Activated CD4-positive, alpha-beta T cell treated with anti-CD3 and anti-CD28 coated beads, Interleukin-2, amount 50 U/mL, for 48 hours (primary cell): ENCODE measurements at places on chromosomes 1 and 21.
A peak's percentile ranks its signal among the peaks of the same experiment; 100 is the strongest.

DNA sequence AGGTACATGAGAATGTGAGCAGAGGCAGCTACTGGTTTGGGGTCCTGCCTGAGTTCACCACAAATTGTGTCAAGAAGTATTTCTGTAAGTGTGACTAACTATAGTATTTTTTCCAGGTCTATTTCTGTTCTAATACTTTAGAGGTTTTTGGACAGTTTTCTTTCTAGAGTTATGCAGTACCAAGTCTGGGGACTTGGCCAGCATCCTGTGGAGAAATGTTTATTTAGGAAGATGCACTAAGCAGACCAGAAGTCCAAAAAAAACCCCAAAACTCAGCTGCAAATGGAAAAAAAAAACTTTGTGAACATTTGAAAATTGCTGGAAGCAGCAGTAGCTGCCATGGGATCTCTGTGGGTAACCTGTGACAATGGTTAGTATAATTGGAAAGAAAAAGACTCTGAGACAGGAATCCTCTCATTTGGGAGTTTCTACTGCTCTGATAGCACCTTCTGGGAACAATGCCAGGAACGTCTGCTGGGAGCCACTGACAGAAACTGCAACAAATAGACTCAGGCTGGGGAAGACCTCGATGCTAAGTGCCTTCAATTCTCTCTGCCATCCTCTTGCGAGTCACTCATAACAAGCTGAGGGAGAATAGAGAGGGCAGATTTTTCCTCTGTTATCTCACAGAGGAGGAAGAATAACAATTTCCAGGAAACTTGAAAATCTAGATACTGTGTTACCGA lies 37.6 kb downstream of the OR10R2 start:
- DNase-seq = no peak

GRCh38 chr1:39409055-39409816 lies 82.2 kb upstream of the BMP8A start:
- peak; percentile 23 for DNase-seq

DNA sequence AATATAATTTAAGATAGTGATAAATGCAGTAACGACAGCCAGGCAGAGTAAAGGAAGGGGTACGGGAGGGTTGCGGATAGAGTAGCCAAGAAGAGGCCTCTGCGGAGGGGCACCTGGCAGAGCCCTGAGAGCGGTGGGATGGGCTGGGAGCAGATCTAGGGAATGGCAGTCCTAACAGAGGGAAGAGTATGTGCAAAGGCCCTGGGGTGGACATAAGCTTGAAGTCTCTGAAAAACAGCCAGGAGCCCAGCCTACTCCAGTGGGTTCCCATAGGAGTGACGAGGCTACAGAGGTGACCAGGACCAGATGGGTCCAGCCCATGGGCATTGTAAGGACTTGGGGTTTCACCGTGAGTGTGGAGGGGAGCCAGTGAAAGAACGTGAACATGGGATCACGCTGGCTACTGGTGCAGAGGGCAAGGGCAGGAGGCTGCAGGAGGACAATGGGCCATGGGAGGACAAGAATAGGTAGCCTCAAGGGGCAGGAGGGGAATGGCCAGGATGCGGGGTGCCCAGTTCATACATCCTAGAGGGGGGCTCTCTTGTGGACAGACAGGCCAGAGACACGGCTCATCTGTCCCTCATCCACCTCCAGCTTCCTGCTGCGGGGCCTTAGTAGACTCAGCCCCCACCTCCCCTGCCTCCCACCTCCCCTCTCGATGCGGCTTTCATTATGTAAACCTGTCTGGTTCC lies 185.7 kb upstream of the VAMP3 start:
- DNase-seq = no peak

DNA sequence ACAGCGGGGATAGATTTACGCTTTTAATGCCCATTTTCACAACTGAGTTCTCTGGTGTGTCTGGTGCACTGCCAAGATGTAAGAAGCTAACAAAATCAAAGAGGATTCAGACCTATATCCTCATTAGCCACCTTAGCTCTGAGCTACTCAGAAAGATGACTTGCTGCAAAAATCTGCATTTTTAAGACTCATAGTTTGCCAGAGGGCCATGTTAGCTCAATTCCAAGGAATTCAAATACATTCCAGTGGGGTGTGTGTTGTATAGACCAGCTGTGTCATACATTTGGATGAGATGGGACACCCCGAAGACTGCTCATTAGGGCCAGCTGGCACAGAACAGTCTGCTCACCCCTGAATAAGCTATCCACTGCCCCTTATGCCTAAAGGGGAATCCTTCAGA lies 8.9 kb downstream of the DENND2D start:
- no peak for DNase-seq

DNA sequence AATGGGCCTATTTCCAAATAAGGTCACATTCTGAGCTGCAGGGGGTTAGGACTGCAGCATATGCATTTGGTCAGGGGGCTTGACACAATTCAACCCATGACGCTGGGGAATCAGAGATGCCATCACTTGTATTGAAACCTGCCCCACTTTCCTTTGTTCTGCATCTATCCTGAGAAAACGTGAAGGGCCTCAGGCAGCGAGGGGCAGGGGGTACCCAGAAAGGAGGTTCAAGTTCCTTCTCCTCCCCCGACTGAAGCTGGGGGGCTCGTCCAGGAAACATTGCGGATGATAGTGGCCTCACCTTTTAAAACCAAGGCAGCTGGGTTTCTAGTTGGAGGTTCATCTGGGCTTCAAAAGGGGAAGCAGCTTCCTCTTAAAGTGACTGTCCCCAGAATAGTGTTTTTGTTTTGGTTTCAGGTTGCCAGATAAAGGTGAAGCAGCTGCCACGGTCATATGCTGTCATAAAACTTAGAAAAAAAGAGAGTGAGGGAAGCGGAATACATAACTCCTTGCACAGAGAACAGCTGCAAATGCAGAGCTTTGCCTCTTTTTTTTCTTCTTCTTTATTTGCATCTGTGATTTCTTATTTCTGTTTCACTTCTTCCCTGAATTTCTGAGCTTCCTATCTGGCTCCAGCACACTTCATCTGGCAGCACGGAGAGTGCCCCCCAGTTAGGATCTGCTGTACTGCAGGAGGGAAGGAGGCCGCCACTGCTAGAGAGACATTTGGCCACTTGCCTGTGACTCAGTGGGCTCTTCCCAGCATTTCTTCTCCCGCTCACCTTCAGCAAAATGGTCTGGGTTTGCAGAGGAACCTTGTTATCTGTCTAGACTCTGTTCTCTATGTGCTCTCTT lies 142.0 kb downstream of the AJAP1 start:
- DNase-seq = no peak

DNA sequence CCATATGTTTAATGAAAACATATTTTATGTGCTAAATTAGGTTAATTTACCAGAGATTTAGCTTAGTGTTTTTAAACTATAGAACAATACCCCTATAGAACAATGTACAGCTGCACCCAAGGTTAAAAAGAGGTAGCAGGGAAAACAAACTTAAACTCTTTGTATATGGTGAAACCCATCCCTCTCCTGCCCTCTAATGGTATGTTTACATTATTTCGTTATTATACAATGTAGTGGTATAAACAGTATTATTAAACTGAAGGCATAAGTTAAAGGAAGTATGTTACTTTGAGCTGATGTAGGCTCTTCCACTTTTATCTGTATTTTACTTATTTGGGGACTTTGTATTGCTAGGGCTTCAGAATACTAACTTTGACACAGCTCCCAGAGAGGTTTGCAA lies 16.7 kb upstream of the ZYG11A start:
- DNase-seq = no peak

DNA sequence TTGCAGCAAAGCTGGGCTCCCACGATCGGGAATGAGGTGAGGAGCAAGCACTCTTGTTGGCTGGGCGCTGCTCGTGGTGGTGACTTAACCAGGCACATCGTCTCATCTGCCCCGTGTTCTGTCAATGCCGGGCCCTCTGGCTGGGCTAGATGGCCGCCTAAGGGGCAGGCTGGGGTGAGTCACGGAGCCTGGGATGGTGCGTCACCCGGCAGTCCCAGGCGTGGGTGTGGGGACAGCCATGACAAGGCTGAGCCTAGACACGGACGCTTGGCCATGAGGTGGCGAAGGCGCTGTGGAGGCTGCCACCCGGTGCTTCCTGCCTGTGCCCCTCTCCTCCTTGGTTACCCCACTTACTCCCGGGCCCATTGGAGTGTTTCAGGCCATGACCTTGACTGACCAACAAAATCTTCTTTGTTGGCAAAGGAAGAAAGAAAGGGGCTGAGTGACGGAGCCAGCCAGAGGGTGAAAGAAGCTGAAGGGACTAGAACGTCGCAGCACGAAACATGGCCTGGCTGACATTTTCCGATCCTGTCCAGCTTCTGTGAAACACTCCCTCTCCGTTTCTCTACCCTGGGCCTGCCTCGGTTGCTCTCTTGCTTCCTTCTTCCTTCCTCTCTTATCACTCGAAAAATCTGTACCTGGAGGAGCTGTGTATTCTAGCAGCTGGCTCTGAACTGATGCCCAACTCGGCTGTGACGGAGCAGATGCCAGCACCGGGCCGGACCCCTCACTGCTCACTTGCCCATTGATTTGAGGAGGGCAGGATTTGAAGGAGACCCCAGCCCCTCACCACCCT lies 596 bp downstream of the CD247 start:
- peak; percentile 96 for DNase-seq

DNA sequence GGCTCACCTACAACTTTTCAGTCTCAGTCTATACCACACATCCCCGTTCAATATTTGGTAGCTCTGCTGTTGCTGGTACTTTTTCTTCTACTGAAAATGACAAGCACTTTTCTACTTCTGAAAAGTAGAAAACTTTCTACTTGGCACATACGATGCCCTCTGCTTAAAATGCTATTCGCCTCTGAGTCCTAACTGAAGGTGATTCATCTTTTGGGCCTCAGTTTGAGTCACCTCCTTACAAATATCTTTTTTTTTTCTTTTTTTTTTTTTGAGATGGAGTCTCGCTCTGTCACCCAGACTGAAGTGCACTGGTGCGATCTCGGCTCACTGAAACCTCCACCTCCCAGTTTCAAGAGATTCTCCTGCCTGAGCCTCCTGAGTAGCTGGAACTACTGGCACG lies 136.0 kb upstream of the CYYR1 start:
- DNase-seq = no peak

DNA sequence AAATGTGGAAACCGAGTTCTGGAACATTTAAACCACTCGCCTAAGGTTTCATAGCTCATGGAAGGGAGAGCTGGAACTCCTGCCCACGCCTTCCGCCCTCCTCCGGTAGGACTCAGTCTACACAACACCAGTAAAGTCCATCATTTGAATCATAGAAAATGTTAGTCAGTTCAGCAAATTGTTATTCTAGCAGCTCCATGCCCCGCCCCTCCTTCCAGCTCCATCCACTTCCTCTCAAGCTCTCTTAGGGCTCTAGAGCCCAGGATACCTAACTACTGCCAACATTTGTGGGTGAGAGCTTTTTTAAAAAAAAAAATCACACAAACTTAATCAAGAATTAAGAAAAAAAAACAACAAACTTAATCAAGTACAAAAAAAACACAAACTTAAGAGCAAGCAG lies 121.8 kb downstream of the TBX15 start:
- no peak for DNase-seq

DNA sequence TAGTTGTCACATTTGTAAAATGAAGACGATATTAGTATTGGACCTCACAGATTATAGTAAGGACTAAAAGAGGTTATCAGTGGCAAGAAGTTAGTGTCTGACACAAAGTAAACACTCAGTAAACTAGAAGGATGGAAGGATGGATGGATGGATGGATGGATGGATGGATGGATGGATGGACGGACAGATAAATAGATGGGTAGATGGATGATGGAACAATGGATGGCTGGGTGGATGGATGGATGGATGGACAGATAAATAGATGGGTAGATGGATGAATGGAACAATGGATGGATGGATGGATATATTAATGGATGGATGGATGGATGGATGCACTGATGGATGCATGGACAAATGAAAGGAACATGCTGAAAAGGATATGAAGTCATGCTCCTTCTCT lies 22.3 kb upstream of the KAZN start:
- no peak for DNase-seq

DNA sequence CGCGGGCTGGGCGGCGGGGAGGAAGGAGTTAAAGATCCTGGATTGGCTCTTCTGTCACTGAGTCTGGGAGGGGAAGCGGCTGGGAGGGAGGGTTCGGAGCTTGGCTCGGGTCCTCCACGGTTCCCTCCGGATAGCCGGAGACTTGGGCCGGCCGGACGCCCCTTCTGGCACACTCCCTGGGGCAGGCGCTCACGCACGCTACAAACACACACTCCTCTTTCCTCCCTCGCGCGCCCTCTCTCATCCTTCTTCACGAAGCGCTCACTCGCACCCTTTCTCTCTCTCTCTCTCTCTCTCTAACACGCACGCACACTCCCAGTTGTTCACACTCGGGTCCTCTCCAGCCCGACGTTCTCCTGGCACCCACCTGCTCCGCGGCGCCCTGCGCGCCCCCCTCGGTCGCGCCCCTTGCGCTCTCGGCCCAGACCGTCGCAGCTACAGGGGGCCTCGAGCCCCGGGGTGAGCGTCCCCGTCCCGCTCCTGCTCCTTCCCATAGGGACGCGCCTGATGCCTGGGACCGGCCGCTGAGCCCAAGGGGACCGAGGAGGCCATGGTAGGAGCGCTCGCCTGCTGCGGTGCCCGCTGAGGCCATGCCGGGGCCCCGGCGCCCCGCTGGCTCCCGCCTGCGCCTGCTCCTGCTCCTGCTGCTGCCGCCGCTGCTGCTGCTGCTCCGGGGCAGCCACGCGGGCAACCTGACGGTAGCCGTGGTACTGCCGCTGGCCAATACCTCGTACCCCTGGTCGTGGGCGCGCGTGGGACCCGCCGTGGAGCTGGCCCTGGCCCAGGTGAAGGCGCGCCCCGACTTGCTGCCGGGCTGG lies at the start of gene NPR1:
NPR1 (plus strand) TSS at position 170 of the 818 bp plus-strand sequence; CDS start at position 591, 421 bp downstream.
- peak; percentile 46 for DNase-seq

DNA sequence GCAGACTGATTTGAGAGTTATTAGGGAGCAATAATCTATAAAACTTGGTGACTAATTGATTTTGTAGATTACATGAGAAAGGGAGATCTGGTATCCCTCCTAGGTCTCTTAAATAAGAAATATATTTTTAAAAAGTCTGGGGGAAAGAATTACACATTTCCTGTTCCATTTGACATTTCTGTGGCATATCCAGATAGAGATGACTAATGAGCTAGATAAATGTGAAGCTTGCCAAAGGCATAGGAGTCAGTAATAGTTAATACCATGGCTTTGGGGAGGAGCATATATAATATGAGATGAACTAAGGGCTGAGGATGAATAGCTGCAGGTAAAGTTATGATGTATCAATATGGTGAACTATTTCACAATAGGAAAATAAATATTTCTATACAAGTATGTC lies 663.7 kb downstream of the PTPRC start:
- DNase-seq = no peak

GRCh38 chr1:48164571-48164970 lies 57.9 kb upstream of the SLC5A9 start:
- DNase-seq = no peak
